ENCODE measurements at places on chromosomes 3 and 15.
A peak's percentile ranks its signal among the peaks of the same experiment; 100 is the strongest.

- no peak overlapping the region for H3K4me3 ChIP-seq
- H3K36me3 ChIP-seq = no peaks in the 10 kb centered on the region
- no peaks in the 10 kb centered on the region for H3K4me1 ChIP-seq
Measured at GRCh38 chr3:139718415-139718814, 40.6 kb upstream of the NMNAT3 start.

DNA sequence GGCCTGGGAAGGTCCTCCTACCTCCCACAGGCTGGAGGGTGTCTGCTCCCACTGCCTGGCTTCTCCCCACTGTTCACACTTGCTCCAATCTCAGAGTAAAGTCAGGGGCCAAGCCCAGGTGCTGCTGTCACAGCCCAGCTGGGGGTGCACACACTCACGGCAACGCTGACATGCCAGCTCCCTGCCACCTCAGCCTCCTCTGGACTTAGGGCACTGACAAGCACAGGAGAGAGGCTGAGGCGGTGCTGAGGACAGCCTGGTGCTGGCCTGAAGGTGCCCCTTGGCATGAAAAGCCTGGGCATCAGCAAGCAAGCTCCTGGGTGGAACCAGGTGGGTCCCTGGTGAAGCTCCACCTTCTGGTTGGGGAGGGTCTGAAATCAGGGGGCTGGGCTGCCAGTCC is 53.0 kb downstream of the LSAMP start:
- no peaks in the 10 kb centered on the region for H3K27me3 ChIP-seq
- no peak overlapping the region for H3K27ac ChIP-seq
- no peaks in the 10 kb centered on the region for H3K4me1 ChIP-seq
- no peak overlapping the region for H3K4me3 ChIP-seq
- H3K36me3 ChIP-seq = no peaks in the 10 kb centered on the region
- DNase-seq = no peak

DNA sequence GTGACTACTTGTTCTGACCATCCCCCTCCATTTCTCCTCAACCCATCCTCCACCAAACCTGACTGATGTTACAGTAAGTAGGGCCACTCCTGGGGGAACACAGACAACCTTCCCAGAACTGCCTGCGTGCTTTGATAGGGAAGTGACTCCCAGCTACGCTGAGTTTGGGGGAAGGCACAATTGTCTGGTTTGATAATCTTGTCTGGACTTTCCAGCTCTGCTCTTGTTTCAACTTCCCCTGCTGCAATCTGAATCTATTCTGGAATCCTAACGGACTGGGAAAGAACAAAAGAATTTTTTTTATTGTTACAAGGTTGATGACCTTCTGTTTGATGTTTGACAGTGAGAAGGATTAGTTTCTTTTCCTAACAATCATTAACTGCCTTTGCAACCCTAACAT is 895.6 kb downstream of the ROBO1 start:
- no peak for DNase-seq
- H3K4me3 ChIP-seq = no peak overlapping the region
- H3K4me1 ChIP-seq = no peaks in the 10 kb centered on the region
- no peak overlapping the region for H3K27ac ChIP-seq

- H3K36me3 ChIP-seq = peaks cover 8% of the 10 kb centered on the region
- peaks cover 19% of the 10 kb centered on the region for H3K4me1 ChIP-seq
- no peaks in the 10 kb centered on the region for H3K27me3 ChIP-seq
- peak overlapping the region; percentile 91 for H3K27ac ChIP-seq
- H3K4me3 ChIP-seq = peak overlapping the region; percentile 94
Measured at GRCh38 chr3:186931532-186932280, 1.4 kb downstream of the ST6GAL1 start.

DNA sequence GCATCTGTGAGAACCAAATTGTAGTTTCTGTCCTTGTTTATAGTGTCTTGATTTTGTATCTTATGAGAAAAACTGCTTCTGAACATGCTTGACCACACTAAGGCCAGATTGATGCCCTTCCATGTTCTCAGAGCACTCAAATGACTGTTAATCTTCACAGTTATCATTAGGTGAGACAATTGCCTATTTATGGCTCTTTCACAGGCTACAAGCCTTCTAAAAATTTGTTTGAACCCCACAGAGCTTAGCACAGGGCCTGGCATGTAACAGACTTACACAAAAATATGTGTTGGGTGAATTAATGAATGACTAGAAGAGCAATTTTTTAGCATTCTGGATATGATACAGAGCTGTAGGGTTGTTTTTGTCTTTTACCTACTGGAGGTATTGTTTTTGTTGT is 43.1 kb downstream of the BTLA start:
- no peaks in the 10 kb centered on the region for H3K36me3 ChIP-seq
- H3K27ac ChIP-seq = no peak overlapping the region
- DNase-seq = no peak

DNA sequence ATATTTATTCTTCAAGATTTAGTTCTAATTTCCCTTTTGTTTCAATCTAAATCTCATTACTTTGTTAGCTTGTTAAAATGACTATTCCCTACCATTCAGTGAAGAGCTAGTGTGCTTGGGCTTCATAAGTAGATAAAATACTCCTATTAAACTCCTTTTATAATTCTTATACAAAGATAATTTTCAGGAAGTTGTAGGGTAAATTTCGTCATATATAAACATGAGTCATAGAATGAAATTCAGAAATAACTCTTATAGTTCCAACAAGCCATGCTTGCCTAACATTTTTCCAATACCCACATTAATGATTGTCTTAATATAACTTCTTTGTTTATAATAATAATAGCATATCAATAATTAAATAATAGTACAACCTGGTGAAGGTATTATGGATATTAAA is 407.3 kb downstream of the NAALADL2 start:
- H3K4me3 ChIP-seq = no peak overlapping the region
- H3K36me3 ChIP-seq = no peaks in the 10 kb centered on the region

DNA sequence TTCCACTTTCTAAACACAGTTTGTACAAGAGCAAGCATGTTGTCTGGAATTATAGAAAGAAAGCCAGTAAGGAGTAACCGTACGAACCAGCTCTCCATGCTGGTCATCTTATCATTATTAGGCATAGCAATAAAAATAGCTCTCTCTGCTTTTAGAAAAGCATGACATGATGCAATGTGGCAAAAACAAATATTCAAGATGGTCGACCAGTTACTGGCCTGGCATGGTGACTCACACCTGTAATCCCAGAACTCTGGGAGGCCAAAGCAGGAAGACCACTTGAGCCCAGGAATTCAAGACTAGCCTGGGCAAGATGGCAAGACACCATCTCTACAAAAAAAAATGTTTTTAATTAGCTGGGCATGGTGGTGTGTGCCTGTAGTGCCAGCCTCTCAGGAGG is 2.6 kb upstream of the MAP4 start:
- no peak overlapping the region for H3K4me3 ChIP-seq
- no peaks in the 10 kb centered on the region for H3K27me3 ChIP-seq
- no peaks in the 10 kb centered on the region for H3K36me3 ChIP-seq
- H3K27ac ChIP-seq = peak overlapping the region; percentile 83
- peaks cover 66% of the 10 kb centered on the region for H3K4me1 ChIP-seq

DNA sequence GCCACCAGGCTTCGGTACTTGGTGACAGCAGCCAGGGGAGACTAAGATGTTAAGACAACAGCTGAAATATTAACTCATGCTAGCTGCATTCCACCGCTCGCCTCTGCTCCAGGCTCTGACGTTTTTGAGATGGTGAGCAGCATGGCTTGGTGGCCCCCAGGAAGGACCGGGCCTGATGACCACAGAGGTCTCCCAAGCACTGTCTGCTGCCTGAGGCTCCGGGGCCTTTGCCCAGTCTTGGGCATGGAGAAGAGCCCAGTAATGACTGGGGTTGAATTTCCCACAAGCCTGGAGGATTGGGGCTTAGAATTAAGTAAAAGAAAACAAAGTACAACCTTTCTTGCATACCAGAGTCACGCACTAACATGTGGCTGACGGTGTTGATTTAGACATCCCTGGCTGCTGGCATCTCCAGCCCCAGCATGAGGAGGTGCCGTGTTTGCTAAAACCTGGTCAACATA is 243.6 kb upstream of the LYSMD4 start:
- H3K36me3 ChIP-seq = no peaks in the 10 kb centered on the region
- H3K4me1 ChIP-seq = no peaks in the 10 kb centered on the region
- H3K4me3 ChIP-seq = no peak overlapping the region
- DNase-seq = no peak
- H3K27me3 ChIP-seq = no peaks in the 10 kb centered on the region

DNA sequence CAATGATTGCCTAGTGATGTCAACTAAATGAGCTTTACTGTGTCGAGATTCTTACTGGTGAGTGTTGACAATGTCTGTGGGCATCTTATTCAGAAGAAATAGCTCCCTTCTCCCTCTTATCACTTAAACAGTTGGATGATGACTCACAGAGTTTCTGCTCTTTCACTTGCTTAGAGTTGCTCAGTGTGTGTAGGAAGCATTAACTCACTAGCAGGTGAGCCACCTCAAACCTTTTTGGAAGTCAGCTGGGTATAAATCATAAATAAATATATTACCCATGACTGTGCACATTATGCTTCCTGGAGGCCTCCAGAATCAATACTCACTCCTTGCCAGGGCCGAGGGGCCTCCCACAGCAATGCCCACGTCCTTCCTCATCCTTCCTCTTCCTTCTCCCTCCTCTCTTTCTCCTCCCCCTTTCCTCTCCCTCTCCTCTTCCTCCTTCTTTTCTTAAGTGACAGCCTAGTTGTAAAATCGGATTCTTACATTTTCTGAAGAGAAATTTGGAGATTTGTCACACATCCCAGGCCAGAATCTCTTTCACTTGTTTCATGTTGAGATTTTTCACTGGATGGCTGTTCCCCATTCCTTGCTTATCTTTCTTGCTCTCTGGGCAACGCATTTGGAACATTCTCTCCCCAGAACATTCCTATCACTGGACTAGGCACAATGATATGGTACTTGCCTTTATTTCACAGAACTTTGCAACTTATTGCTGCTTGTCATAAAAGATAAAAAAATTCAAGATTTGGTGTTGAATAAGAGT is 17.5 kb downstream of the SHC4 start:
- H3K4me3 ChIP-seq = no peak overlapping the region
- no peaks in the 10 kb centered on the region for H3K36me3 ChIP-seq
- peaks cover 2% of the 10 kb centered on the region for H3K4me1 ChIP-seq
- no peak for DNase-seq
- H3K27me3 ChIP-seq = no peaks in the 10 kb centered on the region

- peaks cover 11% of the 10 kb centered on the region for H3K36me3 ChIP-seq
- no peak overlapping the region for H3K4me3 ChIP-seq
- peak; percentile 38 for DNase-seq
- H3K4me1 ChIP-seq = no peaks in the 10 kb centered on the region
- H3K27me3 ChIP-seq = no peaks in the 10 kb centered on the region
Measured at GRCh38 chr3:42191443-42191747, 74.6 kb downstream of the CCK start.

DNA sequence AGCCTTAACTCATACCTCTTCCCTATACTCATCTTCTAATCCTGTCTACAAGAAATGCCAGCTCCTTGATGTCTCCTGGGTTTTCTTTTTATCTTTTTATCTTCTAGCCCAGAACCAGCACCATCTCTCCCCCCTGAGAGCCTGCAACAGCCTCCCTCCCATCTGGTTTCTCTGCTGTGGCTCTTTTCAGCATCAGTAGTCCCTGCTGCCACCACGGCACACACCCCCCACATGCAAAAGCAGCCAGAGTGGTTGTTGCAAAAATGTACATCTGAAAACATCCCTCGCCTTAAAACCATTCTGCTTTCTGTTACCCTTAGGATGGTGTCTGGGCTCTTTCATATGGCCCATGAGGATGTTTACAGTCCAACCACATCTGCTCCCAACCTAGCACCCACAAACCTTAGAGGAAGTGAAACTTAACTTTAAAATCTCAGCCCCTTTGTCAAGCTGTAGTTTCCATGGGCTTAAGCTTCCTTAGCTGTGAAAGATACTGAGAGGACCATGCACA is 775 bp downstream of the TTC21A start:
- H3K36me3 ChIP-seq = no peaks in the 10 kb centered on the region
- peaks cover 21% of the 10 kb centered on the region for H3K4me1 ChIP-seq
- peak overlapping the region; percentile 96 for H3K4me3 ChIP-seq
- no peak for DNase-seq
- H3K27ac ChIP-seq = peak overlapping the region; percentile 99

DNA sequence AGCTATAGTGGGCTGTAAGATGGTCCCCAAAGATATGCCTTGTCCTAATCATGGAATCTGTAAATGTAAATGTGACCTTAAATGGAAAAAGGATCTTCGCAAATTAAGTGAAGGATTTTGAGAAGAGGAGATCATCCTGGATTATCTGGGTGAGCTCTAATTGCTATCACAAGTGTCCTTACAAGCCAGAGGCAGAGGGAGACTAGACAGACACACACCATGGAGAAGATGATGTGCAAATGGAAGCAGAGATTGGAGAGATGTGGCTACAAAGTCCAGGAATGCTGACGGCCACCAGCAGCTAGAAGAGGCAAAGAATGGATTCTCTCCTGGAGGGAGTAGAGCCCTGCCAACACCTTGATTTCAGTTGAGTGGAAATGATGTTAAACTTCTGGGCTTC is 102.3 kb upstream of the PROK2 start:
- H3K36me3 ChIP-seq = no peaks in the 10 kb centered on the region
- DNase-seq = no peak
- no peaks in the 10 kb centered on the region for H3K4me1 ChIP-seq
- H3K27ac ChIP-seq = no peak overlapping the region

DNA sequence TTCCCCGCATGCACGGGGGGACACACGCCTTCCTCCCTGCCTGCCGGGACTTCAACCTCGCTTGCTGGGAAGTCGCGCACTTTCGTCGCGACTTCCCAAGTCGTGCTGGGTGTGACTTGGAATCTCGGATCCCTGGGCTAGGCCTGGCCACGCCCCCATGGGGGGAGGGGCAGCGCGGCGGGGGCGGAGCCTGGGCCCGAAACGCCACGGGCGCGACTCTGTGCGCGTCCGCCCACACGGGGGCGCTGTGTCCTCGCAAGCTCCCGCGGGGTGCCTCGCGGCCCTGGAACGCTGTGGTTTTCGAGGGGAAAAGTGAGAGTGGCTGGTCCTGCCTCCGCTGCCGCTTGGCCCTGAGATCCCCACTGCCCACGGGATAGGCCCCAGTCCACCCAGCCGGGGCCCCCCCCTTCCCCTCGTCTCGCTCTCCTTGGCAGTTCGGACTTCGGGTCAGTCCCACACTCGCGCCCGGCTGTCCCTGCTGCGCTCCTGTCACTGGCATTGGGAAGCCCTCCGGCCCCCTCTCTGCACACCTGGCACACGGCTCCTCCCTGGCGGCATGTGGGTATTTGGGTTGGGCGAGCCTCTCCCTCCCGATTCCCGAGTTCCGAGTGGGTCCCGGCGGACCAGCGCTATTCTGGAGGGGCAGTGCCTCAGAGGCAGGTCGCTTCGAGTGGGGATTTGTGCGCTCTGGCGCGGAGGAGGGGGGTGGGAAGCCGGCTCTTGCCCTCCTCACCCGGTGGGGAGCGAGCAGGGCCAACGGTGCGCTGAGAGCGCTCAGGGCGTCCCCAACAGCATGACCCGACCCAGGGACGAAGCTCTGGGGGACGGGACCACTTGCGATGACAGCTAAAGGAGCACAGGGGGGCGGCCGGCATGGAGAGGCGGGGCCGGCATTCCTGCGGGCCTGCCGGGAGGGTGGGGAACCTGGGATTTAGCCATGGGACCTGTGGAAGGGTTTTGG is 23.6 kb downstream of the SEC61A1 start:
- H3K4me1 ChIP-seq = peaks cover 15% of the 10 kb centered on the region
- peak; percentile 91 for DNase-seq
- peak overlapping the region; percentile 53 for H3K27ac ChIP-seq
- H3K4me3 ChIP-seq = peak overlapping the region; percentile 57
- no peaks in the 10 kb centered on the region for H3K27me3 ChIP-seq
